ENCODE measurements at places on chromosomes 6 and 20. TPM values are rescaled to one million over a fixed set of nuclear protein-coding genes. Genes with fewer than 3 reads are reported as not detected.

DNA sequence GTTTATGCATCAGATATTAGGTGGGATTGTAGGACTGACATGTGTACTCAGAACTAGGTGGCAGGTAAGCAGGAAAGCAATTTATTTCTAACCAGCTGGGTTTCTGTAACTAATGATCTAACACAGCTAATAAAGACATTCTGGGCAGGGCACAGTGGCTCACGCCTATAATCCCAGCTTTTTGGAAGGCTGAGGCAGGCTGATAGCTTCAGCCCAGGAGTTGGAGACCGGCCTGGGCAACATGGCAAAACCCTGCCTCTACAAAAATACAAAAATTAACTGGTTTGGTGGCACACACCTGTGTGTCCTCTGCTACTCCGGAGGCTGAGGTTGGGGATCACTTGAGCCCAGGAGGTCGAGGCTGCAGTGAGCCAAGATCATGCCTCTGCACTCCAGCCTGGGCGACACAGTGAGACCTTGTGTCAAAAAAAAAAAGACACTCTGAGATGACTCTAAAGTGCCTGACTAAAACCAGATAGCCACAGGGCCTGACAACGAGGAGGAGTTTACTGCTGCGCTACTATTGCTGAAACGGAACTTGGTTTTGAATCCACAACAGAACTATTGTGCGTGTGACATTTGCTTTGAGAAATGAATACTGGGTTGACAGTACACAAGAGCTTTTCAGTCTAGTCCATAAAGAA, 29.2 kb upstream of the CEP85L start:
- DNase-seq = no peak

DNA sequence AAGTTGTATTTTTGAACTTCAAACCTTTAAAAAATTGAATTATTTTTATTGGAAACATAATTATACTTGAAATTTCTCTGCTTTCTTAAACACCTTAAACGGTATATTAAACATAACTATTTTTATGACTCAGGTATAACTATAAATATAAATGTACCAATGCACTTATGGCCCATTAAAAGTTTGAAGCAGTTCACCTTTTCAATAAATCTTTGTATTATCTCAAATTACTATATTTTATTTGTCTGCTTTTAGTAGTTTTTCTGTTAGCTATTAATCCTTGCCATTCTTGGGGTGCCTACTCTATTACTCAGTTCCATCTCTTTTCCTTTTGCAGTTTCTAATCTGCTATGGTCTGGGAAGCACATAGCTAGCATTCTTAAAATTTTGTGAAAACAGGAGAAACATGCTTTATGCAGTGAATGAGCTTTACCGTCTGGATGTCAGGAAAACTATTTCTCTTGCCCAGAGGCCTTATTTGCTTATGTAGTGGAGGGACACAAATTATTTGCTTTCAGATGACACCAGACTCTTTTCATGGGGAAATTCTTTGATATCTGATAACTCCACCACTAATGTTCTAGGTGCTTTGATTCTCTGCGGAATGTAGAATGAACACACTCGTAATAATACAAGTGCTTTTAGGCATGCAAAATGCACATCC, 378.9 kb upstream of the CITED2 start:
- DNase-seq = no peak

DNA sequence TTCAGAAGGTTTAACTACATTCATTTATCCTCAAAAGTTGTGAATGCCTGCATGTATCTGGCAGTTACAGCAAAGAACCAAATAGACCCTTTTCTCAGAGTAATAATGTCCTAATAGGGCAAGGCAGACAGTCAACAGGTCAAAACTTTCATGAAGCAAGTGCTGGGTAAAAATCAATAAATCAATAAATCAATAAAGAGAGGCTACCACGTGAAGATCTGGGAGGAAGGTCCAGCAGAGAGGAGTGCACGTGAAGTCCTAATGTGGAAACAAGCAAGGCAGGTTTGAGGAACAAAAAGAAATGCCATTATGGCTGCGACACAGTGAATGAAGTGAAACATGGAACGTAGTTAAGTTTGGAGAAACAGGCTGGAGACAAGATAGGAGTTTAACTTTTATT, 36.3 kb upstream of the C6orf118 start:
- no peak for DNase-seq

- DNase-seq = no peak
Measured at GRCh38 chr6:116963972-116964371, 86.9 kb downstream of the RFX6 start.

GRCh38 chr20:52789716-52790115, 182.4 kb upstream of the TSHZ2 start:
- DNase-seq = no peak

DNA sequence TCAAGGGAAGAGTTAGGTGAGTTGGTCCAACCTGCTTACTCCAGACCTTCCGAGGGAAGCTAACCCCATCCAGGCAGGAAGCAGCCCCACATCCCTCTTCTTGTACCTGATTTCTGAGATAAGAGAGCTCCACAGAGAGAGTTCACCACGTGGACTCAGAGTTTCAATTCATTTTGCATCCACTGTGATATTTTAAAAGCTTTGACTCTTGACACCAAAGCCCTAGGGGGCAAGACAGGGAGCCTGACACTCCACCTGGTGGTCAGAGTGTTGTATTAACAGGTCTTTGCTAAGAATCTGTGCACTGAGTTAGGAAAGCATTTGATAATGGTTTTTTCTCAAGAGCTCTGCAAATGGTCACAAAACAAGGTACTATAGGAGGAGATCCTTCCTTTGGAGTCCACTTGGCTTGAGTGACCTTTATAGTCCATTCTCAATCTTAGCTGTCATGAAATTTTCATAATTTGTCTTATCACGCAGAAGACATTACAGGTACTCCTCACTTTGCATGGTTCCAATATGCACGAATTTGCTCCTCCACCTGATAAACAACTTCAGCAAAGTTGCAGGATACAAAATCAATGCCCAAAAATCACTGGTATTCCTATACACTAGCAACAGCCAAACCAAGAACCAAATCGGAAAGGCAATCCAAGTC, 56.2 kb upstream of the RIPOR2 start:
- peak; percentile 60 for DNase-seq

GRCh38 chr6:157376706-157377230, 4.2 kb upstream of the ZDHHC14 start:
- no peak for DNase-seq

DNA sequence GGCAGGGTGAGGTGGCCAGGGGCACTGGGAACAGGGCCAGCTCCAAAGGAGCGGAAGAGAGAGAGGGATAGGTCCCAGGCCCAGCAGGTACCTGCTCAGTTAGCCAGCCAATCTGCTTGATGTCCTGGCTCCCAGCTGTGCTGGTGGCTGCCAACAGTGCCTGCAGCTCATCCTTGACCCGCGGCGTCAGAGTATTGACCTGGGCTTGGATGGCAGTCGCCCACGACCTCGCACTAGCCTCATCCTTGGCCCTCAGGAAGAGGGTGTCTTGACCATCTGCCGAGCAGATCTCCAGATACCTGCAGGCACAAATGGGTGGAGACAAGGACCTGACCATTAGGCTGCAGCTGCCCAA, 11.1 kb upstream of the CDK5RAP1 start:
- no peak for DNase-seq

- DNase-seq = no peak
Measured at GRCh38 chr6:164665328-164665727, 644.1 kb downstream of the C6orf118 start.

GRCh38 chr6:35067234-35067633, 73.9 kb downstream of the TCP11 start:
- DNase-seq = no peak

DNA sequence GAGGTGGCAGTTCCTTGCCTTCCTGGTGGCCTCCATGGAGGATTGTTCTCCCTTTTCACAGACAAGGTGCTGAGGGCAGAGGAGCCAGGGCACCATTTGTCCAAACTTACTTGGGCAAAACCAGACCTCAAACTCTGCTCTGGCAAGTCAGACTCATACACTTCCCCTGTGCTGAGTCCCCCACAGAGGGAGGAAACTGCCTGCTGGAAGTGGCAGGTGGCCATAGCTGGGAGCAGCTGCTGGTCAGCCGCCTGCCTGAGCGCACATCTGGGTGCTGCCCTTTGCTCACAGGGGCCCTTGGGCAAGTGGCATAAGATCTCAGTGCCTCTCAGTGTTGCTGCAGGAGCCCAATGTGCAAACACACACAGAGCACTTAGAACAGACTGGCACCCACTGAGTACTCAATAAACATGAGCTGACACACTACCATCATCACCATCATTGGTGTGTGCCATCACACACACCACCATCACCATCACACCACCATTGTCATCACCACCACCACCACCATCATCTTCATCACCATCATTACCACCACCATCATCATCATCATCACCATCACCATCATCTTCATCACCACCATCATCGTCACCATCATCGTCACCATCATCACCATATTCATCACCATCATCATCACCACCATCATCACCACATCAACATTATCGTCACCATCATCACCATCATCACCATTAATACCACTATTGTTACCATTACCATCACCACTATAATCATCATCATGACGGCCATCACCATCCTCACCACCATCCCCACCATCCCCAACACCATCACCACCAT, 17.6 kb downstream of the NOL4L start:
- DNase-seq = no peak

DNA sequence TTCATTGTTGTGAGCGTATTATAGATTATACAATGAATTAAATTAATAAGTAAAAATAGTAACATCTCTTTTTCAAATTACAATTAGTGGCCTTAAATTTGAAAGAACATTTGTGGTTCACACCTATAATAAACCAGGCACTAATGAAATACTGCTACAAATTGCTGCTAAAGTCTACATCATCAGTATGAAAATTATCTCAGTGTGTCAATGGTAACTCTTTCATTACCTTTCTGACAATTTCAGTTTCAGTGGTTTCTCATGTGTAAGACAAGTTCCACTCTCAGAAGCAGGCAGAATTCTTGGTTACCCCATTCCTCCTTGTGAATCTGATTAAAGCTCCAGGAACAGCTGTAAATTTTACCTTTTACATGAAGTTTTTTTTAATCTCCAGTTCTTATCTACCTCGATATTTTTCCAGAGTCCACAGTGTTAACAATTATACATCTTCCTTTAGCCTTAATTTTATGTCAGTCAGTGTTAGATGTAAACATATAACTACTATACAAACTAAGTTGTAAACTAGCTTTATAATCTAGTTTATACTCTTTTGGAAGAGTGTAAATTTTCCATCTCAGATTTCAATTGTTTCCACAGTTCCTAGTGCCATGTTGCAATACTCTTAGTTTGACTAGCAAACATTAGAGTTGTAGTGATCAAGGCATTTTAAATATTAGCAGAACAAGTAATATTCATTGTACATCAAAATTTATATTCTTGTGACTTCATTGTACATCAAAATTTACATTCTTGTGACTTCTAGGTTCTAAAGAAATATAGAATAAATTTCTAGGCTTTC, 1038.4 kb downstream of the EPHA7 start:
- no peak for DNase-seq

- no peak for DNase-seq
Measured at GRCh38 chr6:118476551-118476950, 71.5 kb upstream of the PLN start.

DNA sequence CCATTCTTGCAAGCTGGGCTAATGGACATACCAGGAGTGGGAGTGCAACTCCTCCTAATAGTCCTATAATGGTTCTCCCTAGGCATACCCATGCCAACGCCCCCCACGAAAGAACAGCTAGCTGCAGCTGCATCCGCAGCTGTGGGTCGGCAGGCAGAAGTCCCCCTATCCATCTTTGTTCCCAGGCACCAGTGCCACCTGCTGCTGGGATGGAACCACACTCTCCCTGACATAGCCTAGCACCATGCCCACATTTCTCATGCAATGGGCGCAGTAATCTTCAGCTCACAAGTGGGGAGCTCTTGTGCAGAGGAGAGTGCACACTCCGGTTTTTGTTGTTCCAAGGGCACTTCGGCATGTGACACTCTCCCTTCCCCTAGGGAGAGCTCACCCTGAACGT, 567.8 kb downstream of the GRIK2 start:
- no peak for DNase-seq

DNA sequence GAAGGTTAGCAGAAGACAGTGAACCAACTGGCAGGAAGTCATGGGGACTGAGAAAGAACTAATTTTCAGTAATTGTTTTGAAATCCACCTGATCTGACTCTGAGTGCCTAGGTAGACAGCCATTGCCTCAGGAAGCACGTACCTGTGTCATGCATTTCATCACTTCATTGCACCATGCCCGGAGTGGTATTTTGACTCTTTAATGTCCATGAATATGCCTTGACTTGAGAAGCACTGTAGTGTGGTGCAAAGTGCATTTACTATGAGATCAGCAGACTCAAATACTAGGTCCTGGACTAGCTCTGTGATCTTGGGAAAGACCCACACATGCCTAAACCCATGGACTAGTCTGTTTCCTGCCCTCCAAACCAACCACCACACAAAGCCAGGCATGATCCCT, 370.9 kb upstream of the MARCKS start:
- DNase-seq = no peak

GRCh38 chr6:136720045-136720770, 72.1 kb downstream of the MAP3K5 start:
- no peak for DNase-seq

GRCh38 chr6:7052443-7053011, 55.2 kb upstream of the RREB1 start:
- DNase-seq = peak; percentile 18

- peak; percentile 25 for DNase-seq
Measured at GRCh38 chr6:3405182-3405518, 51.7 kb downstream of the SLC22A23 start.

DNA sequence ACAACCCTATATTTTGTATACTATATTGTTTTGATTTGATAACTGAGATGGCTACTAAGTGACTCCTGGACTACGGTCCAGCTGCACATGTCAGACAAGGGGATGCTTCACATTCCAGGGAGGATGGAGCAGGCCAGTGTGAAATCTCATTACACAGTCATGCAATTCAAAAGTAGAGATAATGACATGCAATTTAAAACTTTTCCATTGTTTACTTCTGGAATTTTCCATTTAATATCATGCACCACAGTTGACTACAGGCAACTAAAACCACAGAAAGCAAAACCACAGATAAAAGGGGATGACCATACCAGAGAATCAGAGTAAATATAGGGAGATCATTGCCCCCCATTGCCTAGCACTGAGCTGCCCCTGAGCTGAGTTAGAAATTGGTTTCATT, 366.4 kb downstream of the BTBD9 start:
- DNase-seq = no peak

DNA sequence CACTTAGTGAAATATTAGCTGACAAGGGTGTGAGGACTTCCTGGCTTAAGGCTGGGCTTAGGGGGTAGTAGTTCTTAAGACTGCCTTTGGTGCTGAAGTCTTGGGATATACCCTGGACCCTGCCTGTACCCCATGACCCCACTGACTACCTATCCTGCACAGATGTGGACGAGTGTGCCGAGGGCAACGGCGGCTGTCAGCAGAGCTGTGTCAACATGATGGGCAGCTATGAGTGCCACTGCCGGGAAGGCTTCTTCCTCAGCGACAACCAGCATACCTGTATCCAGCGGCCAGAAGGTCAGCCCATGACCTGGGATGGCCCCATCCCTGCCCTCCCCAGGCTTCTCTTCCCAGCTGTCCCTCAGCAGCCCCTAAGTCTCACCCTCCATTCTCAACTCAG, 17.8 kb downstream of the SCUBE3 start:
- no peak for DNase-seq

Gene COQ3
- total RNA-seq = 4.0 TPM

Gene ZKSCAN4
- total RNA-seq = 5.2 TPM

Gene NFKBIL1
- total RNA-seq = 21.0 TPM

Gene REM1
- total RNA-seq = not detected

Gene PRDM13
- not detected for total RNA-seq

Gene SNX5
- 97.3 TPM for total RNA-seq

Gene NNAT
- total RNA-seq = 0.23 TPM

Gene RGL2
- 88.3 TPM for total RNA-seq
